KG1 (cell line): ENCODE measurements at places on chromosomes 5 and 9.

DNA sequence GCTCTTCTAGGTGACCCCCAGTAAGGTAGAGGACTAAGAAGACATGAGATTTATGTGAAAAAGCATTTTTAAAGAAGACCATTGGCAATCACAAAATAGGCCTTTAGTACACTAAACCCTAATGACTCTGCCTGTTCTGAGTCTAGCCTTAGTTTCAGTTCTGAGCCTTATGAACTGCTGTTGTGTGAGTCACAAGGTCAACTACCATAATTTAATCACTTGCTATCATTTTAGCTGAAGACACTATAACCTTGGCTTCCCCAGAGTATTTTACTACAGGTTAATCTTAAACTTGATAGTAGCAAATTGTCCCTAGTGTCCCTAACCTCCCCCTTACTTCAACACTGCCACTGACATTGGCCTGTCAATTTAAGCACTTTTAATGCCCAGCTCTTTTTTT is 34.4 kb downstream of the APC start:
- no peak for DNase-seq

DNA sequence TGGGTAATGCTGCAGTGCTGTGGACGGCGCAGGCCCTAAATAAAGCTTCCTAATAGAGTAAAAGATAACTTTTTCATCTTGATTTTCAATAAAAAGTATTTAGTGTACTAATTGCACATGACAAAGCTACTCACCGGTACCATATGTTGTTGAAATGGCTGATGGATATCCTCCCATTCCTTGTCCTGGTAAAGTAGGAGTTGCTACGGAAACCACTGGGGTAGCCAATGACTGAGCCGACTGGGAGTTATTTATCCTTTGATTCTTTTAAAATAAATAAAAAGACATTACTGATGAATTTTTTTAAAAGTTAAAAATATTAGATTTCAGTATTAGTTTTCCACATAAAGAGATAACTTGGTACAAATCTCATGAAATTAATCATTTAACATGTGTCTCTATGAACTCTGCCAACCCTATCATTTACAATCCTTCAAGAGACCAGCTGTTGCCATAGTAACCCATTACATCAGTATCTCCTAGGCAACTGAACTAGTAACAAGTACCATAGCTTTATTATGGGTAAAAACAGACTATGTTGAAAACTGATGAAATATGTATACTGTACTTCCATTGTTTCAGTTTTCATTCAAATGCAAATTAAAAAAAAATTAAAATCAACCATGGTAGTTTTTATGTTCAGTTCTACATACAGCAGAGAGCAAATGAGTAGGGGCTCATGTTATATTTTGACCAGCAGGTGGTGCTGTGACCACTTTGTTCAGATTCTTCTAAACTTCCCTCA is 153.7 kb downstream of the MEF2C start:
- peak; percentile 52 for DNase-seq

DNA sequence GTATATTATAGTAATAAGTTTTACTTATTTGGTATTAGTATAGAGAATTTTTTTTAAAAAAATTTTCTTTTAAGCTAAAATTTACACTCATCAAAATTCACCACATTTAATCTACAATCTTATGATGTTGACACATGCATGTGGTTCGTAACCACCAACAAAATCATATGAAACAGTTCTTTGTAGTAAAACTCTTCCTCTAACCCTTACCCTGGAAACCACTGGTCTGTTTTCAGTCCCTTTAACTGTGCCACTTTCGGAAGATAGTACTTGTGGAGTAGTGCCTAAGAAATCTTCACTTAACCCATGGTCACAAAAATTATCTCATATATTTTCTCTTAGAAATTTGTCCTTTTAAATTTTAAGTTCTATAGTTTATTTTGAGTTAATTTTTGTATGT is 1498.8 kb downstream of the MAT2B start:
- no peak for DNase-seq

DNA sequence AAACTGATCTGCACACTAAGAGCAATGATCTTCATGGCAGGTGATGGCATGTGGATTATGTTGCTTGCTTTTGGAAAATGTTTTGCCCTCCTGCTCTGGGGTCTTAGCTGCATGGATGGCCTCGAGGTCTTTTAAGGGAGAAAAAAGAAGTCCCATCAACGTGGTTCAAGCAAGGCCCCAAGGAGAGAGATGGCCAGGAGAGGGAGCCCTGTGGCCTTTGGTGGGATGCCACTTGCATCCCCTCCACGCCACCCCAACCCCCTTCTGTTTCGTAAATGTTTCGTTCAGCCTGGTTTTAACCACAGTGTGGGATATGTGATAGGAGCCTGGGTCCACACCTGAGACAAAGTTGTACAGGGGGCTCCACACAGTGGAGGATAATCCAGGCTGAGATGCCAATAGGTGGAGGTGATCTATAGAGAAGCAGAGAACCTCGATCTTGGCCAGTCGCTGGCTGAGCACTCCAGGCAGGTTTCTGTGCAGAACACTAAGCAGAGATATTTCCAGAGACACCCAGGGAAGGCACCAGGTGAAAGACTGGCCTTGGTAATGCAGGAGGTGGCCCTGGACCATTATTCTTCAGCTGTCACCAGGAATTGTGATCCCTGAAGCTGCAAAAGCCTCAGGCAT is 25.8 kb upstream of the FRRS1L start:
- DNase-seq: no peak

DNA sequence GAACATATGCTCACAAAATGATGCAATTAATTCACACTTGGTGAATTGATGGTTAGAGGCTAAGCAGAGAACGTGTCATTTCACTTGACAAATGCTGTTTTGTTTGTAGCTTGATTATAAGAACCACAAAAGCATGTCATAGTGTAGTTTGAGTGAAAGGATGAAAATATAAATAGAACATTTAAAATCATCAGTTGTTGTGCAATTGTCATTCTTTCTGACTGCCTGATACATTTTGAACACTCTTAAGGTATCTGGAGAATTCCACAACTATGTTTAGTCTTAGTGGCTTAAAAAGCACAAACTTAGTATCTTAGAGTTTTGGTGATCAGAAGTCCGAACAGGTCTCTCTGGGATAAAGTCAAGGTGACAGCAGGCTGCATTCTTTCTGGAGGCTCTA is 129.4 kb downstream of the BASP1 start:
- no peak for DNase-seq

DNA sequence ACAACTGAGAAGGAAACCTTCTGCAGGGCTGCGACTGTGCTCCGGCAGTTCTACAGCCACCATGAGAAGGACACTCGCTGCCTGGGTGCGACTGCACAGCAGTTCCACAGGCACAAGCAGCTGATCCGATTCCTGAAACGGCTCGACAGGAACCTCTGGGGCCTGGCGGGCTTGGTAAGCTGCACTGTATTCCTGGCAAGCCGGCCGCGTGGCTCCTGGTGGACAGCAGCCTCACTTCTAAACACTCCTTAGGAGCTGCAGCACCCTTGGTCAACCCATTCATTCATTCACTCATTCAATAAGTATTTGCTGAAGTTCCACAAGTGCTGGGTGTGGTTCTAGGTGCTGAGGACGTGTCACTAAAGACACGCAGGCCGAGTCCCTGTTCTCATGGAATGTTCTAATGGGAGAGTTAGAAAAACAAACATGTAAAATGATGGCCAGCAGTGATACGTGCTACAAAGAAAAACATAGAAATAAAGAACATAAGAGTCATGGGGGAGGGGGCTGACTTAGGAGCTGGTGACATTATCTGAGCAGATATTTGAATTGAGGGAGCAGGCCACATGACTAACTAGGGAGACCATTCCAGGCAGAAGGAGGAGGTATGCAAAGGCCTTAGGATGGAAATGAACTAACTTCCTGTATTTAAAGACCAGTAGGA is 6.1 kb downstream of the IL4 start:
- no peak for DNase-seq

GRCh38 chr9:87677776-87678587 is 47.9 kb upstream of the CTSL start:
- no peak for DNase-seq

DNA sequence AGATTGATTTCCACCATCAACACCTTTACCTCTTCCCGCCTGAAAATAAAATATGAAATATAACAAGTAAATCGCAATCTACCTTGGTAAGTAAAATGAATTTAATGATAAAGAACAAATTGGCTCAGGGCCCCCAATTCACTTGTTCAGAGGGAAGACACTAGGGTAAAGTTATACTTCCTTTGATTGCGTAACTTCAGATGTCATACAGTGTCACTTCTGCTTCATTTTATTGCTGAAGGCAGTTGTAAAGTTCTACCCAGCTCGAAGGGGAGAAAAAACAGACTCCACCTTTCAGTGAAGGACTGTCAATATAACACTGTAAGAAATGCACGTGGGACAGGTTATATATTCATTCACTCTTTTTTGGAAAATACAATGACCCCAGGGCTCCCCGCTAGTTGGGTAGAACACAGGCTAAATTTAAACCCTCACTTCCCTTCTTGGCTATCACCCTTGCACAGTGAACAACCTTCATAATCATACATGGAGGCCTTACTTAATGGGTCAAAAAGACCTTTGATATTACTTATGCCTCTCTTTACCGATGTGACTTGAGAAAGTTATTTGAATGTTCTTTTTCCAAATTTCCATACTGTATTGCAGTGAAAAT is 848.8 kb downstream of the MAT2B start:
- no peak for DNase-seq

- no peak for DNase-seq
Measured at GRCh38 chr9:96067004-96067403, 191.5 kb downstream of the ERCC6L2 start.

- no peak for DNase-seq
Measured at GRCh38 chr5:123554601-123555000, 42.6 kb downstream of the CSNK1G3 start.

DNA sequence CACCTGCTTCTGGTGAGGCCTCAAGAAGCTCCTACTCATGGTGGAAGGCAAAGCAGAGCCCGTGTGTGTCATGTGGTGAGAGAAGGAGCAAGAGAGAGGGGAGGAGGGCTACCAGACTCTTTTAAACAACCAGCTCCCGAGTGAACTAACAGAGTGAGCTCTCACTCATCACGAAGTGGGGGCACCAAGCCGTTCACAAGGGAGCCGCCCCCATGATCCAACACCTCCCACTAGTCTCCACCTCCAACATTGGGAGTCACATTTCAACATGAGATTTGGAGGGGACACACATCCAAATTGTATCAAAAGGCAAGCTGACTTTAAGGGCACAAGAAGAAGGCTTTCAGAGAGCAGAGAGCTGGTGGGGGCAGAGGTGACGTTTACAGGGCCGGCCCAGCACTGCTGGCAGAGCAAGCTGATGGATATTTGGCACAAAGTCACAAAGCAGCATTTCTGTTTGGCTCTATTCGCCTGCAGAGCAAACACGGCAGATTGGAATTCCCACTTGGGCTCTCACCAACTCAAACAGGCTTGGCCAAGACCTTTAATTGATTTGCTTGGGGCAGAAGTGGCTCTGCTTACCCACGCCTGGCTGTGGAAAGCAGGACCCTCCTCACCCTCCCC is 20.0 kb downstream of the PITX1 start:
- no peak for DNase-seq

GRCh38 chr5:159098603-159099436 is 896 bp downstream of the EBF1 start:
- peak; percentile 6 for DNase-seq

DNA sequence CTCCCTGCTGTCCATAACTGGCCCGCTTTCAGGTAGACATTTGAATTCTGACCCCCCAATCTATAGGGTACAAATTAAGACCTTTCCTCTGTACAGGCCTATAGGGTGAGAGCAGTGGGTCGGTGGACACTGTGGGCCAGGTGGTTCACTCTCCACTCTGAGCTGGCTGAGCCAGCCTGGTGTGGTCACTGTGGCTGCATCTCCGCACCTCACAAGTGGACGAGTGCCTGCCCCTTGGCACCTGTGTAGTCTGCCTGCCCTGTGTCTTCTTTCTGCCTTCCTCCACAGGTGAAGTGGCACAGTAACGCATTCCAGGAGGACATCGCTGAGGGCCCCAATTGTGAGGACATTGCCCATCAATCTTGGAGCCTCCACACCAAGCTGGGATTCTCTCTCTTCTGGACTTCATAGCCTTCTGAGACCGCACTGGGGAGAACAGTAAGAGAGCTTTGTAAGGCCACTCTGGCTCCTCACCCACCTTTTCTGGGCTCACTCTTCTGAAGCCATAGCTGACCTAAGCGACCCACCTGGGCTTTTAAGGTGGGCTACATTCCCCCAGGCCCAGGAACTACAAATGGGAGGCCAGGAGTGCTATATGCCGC is 33.5 kb upstream of the JADE2 start:
- DNase-seq: no peak

GRCh38 chr9:90975781-90976538 is 174.3 kb downstream of the SYK start:
- DNase-seq: peak; percentile 53

DNA sequence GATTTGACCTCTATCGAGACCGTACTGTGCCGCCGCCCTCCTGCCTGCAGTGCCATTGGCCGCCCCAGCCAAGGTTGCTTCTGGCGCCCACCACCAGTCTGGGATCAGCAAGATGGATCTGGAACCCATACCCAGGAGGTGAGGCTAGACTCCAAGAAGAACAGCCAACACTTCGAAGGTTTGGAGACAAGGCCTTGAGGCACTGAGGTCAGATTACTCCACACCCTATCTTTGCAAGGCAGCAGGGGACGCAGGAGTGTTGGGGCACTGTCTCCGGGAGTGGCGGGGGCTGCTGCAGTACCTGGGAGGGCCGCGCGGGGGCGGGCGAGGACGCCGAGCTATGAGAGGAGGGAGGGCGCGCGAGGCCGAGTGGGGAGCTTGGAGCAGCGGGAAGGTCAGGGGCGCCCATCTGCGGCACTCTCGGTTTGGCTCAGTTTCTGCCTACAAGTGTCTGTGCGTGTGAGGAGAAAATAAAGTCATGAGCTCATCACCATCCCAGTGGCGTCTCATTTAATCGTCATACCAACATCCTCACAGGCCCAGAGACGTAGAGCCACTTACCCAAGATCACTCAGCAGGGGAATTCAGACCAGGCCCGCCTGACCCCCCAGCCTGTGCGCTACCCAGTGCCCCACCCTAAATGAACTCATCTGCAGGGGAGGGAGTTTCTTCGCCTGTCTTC is 20.5 kb upstream of the PSD2 start:
- peak; percentile 2 for DNase-seq

DNA sequence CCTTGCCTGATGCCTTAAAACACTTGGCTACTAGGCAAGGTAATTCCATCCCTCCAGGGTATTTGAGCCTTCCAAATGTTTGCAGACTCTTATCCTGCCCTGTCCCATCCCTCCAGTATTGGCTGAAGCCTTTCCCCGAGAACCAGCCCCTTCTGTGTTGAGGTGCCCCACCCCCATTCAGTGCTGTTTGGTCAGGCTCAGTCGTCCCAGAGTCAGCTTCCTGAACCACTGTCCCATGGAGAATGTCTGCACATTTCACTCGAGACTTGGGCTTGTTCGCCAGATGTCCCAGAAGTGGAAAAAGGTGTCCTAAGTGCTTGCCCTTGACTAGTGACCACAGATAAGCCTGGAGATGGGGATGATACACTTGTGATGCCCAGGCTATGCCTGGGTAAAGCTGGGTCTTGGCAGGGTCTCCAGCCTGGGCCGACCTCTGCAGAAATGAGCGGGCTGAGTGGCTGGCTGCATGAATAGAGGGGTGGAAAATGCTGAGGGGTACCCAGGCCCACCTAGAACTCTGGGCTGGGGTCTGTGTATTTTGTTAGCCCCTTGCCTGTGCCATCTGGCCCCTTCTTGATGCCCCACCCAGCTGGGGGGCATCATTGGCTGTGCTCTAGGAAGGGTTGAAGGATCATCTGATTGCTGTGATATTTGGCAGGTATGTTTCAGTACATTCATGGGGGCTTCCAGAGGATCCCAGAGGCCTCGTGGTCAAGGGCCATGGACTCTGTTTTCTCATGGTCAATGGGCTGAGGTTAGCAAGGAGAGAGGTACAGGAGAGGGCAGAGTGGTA is 178.4 kb downstream of the MACROH2A1 start:
- no peak for DNase-seq

GRCh38 chr5:1386274-1386717 is 41.4 kb upstream of the CLPTM1L start:
- peak; percentile 21 for DNase-seq
